DMS79 (cell line): ENCODE measurements at places on chromosomes 16 and 17.
A peak's percentile ranks its signal among the peaks of the same experiment; 100 is the strongest.

DNA sequence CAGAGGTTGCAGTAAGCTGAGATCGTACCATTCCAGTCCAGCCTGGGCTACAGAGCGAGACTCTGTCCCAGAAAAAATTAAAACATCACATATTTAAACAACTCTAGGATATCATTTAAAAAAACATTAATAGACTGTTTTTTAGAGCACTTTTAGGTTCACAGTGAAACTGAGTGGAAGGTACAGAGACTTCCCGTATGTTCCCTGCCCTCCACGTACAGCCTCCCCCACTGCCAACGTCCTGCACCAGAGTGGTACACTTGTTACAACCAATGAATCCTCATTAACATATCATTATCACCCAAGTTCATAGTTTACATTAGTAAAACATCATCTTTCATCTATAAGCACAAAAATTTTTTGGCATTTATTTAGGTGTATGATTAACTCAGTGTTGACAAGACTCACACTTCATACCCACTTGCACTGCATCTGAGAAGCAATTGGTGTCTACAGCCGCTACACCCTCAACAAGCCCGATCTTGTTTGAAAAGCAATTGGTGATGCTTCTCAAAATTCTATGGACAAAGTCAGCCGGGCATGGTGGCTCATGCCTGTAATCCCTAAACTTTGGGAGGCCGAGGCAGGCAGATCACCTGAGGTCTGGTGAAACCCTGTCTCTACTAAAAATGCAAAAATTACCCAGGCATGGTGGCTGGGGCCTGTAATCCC lies 39.9 kb upstream of the STH start:
- no peak for DNase-seq

DNA sequence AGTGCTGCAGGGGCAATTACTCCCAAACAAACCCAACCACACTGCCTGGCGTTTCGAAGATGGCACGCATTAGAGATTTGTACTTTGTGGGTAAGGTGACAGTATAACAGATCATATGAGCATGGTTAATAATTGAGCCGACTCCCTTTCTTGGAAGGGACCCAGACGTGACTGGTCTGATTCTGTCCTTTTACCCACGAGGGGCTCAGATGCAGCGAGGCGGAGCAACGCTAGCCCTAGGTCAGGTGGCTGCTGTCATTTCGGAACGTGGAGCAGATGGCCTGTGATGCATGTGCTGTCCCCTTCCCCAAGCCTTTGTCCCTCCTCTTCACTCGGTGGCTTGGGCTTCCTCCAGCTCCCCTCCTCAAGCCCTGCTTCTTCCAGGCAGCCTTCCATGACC lies 84.2 kb downstream of the SNX29 start:
- DNase-seq: no peak

DNA sequence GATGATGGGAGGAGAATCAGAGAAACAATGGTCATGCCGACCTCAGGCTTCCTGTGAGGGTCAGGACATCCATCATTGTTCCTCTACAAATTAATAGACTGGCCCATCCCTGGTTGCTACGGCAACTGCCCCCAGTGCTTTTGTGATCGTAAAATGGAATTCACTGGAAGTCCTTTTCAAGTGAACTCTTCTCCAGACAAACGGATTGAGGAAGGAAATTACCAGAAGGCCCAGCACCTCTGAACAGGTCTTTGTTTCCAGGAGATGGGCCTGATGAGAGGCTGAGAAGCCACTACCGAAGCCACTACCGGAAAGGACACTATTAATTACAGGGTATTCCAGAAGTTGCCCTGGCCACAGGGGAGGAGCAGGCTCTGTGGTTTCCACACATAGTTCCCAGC lies 126.0 kb downstream of the MGAT5B start:
- DNase-seq: peak; percentile 33

- DNase-seq: peak; percentile 3
Observed at GRCh38 chr17:73138541-73139138, 26.2 kb upstream of the SSTR2 start.

GRCh38 chr16:4323845-4324488 lies 8.1 kb downstream of the GLIS2 start:
- DNase-seq: no peak

GRCh38 chr17:46935658-46936266 lies 12.8 kb downstream of the GOSR2 start:
- no peak for DNase-seq

- DNase-seq: no peak
Observed at GRCh38 chr16:57903656-57904055, 67.3 kb downstream of the CNGB1 start.

DNA sequence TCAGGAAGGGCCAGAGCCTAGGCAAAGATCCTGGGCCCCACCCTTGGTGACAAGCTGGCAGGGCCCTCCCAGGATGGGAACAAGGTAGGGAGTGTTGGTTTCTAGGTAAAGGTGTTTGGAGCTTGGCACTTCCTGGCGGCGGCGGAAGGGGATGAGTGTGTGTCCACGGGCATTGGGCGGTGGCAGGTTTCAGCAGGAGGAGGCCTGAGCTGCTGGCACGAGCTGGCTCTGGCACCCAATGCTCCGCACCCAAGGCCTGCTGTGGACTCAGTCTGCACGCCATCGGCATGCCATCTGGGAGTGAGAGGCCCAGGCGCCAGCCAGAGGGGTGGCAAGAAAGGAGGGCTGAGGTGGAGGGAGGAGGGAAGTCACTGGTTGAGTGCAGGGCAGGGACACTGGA lies 46.9 kb upstream of the TAC4 start:
- DNase-seq: no peak

GRCh38 chr16:66925322-66925840 lies at the start of gene RRAD:
TSS of gene RRAD (minus strand) at chr16:66925535. CDS start at chr16:66925179, 356 bp downstream.
- no peak for DNase-seq

- no peak for DNase-seq
Observed at GRCh38 chr17:50560931-50561745, 623 bp downstream of the CACNA1G start.

- DNase-seq: no peak
Observed at GRCh38 chr17:73357318-73357717, 45.5 kb upstream of the CDC42EP4 start.

GRCh38 chr17:16255481-16255921 lies 38.5 kb downstream of the PIGL start:
- DNase-seq: peak; percentile 10

DNA sequence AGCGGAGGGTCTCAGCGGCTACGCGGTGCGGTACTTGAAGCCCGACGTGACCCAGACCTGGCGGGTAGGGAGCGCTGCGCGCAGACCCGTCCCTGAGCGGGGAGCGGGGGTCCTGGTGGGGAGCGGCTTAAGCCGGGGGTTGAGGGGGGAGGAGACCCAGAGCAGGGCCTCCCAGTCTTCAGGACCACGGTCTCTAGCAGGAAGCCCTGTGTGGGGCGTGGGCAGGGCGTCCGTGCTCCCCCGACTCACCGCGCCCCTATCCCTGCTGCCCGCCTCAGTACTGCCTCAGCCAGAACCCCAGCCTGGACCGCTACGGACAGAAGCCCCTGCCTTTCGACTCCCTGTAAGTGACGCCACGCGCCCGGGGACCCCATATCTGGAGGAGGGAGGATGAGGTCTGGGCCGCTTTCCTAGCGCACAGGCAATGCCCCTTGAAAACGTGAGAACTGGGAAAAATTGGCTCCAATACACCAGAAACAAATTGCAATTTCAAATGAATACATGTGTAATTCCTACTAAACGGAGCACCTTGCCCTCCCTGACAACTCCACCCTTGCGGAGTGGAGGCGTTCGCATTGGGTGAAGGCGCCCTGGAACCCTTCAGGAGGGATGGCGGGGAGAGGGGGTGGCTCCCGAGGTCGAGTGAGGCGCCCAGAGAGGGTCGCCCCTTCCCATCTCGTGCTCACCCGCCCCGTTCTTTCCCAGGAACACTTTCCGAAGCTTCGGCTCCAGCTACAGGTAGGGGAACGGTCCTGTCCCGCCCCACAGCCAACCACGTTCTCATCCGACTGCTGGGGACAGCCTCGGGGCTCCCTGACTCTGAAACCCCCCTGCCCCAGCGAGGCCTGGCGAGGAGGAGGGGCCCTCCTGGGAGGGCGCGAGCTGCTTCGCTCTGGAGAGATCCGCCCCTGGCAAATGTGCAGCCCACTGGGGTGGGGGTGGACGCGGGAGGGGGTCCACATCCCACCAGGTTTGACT lies 14.6 kb upstream of the CNGB1 start:
- no peak for DNase-seq

DNA sequence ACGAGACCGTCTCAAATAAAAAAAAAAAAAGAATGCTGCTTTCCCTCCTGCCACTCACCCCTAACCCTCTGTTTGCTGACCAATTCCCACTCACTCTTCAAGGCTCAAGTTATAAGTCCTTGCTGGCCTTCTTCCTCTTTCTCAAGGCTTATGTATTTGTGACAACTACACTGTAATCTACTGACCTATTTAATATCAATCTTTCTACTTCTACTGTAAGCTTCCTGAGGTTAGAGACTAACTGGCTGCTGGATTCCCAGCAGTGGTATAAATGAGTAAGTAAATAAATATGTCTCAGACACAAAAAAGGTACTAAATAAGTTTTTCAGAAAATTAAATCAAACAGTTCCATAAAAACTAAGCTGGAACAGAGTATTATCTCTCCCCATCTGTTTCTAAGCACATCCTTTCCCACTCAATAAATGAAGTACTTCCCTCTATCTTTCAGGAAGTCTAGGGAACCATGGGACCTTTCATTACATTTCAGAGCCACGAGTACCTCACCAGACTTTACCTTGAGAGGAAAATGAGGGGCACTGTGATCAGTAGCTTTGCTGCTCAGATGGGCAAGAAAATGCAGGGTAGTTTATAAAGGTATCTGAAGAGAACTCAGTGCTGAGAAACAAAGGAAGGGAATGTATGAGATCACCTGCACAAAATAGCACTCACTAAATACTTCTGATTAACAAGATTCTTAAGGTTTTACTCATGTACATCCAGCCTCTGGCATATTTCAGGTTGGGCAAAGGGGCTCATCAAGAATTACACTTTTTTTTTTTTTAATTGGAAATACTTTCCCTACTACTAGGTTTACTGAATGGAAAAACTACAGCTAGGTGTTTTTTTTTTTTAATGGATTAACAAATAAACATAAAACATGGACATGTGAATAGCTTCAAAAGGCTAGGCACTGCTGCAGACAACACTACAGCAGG lies 10.8 kb downstream of the SSH2 start:
- DNase-seq: no peak
